Right cardiac atrium (tissue), 5 donors: ENCODE measurements at places on chromosomes 12 and 14.

DNA sequence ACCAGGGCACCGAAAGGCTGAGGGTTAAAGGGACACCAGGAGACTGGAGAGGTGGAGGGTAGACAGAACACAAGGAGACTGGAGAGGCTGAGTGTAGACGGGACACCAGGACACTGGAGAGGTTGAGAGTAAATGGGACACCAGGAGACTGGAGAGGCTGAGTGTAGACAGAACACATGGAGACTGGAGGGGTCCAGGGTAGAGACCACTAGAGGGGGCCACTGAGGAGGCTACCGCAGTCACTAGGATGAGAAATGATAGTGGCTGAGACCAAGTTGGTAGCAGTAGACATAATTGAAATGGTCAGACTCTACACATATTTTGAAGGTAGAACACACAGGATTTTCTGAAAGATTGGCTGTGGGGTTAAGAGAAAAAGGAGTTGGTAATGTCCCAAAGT, 68.2 kb downstream of the PAH start:
- DNase-seq = no peak

- no peak for DNase-seq
Observed at GRCh38 chr12:92732716-92733115, 29.9 kb downstream of the PLEKHG7 start.

GRCh38 chr12:5718680-5719079, 226.4 kb downstream of the ANO2 start:
- DNase-seq = peak; percentile 85

DNA sequence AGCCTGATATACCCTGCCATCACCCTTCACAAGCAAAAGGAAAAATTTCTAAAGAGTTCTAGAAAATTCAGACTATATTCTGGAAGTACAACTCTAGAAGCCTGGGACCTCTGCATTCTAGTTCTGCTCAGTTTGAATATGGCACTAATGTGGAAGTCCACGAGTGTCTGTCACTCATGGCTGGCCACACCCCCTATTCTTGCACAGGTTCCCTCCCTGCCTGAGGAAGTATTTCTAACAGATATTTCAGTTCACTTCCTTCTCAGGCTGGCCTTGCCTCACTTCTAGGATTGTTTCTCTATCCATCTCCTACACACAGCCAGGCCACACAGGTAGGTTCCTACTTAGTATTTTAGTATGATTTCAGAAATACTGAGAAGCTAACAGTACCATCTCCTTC, 67.4 kb downstream of the PHLDA1 start:
- peak; percentile 33 for DNase-seq

DNA sequence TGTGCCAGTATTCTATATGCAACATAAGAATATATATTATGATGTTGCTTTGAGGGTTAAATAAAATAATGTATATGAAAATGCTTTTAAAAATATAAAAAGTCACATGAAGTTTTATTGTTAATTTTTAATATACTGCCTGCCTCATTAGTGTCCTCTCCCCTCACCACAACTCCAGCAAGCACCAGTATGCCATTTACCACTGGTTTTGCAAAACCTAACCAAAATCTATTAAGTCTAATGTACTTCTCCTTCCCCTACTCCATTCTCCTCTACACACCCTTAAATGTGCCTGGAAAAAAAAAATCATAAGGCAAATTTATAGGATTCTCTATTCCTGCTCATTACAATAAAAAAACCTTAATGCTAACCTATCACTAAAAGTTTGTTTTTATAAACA, 24.0 kb upstream of the GNG2 start:
- DNase-seq = no peak

DNA sequence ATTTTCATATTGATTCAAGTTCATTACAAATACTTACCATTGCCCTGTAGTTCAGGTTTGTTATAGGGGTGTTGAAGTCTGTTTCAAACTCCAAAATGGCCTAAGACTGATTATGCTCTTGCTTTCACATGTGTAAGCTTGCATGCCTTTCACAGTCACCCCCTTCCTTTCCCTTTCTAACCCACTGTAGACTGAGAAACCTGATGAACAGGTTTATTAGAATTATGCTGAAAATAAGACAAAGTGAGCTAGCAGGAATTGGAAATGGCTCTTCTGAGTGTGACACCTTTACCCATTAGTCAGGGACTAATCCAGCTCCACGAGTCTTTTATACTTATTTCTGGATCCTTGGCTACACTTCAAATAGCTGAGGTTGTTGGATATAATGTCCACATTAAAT, 38.9 kb downstream of the FBXO33 start:
- DNase-seq = no peak

DNA sequence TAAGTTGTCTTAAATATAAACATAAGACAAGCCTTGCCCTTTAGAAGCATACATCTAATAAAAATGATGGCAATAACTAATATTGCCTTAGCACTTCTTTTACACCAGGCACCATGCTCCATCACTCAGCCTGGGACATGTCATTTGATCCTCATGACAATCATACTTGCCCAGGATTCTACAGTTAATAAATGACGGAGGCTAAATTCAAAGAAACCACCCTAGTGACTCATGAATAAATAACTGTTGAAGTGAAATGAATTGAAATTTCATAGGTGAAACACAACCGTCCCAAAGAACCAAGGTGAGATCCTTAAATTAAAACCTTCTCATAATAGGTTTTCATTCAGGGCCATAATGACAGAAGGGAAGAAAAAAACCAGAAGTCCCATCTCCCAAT, 89.5 kb downstream of the GRIN2B start:
- DNase-seq = no peak

DNA sequence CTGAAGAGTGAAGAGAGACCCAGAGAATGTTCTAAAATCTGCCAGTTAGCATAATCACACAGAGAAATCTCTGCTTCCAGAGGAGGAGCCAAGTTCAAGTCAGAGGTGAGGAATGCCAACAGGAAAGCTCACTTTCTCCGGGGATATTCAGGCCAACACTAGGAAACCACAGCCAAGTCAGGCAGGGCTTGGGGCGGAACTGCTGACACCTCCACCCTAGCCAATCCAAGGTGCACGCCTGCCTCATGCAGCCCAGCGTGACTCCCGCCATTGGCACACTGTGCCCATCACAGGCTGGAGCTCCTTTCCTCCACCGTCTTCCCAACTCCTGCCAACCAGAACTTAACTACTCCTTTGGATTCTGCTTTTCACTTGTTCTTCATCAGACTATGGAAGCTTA, 374.3 kb upstream of the CCDC196 start:
- DNase-seq = no peak

- no peak for DNase-seq
Observed at GRCh38 chr12:97940629-97941028, 478.0 kb downstream of the RMST start.

DNA sequence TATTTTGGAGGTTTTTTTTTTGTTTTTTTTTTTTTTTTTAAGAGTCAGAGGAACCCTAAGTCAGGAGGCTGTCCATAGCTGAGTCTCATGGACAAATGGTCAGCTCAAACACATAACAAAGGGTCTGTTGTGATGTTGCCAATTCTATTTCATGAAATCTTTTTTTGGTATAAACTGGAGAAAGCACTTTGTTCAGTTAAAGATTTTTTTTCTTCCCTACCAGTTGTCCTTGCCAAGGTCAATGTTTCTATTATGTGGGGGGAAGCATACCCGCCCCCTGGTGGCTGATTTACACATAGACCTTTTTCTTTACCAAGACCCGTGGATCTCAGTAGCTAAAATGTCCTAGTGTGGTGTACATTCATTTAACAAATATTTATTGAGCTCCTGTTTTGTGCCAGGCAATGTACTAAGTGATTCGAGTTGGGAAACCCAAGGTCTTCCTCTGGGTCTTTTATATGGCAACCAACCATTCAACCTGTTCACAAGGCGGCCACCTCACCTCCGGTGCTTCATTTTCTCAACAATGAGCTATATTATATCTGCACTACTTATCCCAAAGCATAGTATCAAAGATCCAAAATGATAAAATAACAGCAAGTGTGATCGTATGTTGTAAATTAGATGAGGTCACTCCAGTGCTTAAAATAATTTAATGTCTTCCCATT, 214.5 kb downstream of the PAH start:
- peak; percentile 44 for DNase-seq

DNA sequence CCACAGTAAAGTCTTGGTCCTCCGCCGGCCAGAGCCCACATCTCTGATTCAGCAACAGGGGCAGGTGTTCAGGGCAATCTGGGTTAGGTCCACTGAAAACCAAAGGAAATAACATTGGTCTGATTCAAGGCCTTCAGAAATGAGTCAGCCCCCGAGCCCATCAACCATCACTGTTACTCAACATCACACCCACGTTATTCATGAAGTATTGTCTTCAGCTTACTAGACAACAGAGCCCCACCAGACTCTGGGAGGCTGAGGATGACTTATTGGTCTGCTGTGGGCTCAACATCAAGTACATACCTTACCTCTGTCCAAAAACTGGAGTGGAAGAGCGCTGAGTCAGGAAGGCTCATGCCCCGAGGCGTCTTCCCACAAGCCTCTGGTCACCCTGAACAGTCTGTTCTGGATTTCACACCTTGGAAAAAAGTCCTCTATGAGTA, 97.5 kb downstream of the ZFP36L1 start:
- DNase-seq = peak; percentile 39

DNA sequence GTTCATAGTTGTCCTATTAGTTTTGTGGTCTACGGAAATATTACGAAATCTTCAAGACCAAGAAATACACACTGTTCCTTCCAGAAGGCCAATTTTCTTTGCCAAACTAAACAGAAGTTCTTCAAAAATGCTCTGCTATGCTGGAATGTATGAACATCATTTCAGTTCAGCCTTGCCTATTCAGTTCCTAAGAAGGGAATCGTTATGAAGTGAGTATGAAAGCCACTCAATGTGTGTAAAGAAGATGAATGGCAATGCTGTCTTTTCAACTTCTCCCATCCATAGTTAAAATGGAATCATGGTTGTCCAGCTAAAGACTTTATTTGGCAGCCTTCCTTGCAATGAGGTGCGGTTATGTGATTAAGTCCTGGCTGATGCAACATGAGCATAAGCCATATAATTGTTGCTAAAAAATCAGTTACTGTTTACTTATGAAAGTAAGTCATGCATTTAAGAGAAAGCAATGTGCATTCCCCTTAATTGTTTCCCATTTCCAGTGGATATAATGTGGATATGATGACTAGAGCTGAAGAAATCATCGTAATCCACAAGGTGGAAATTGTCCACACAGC, 73.8 kb upstream of the PTPRR start:
- no peak for DNase-seq

- DNase-seq = peak; percentile 93
Observed at GRCh38 chr14:92686900-92687427, 61.5 kb downstream of the LGMN start.

DNA sequence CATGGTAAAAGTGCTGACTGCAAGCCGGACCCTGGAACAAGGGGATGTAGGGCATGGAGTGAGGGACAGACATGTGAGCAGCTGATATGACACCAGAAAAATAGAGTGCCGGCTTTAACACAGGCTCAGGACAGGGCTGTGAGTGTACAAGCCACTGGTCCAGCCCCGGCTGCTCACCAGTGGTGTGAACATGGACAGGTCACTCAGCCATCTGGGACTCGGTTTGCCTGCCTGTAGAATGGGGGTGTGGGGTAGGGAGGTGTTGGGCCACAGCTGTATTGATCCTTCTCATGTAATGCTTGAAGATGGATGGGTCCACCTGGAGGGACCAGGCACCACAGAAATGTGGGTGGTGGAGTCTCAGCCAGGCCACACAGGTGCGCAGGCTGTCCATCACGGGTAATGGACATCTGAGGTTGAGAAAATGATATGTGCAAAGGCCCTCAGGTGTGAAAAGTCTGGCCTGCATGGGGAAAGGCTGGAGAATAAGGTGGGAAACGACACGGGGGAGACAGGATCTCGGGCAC, 10.6 kb upstream of the KRT74 start:
- DNase-seq = no peak

- DNase-seq = no peak
Observed at GRCh38 chr12:31226639-31227038, 99.3 kb downstream of the SINHCAF start.

DNA sequence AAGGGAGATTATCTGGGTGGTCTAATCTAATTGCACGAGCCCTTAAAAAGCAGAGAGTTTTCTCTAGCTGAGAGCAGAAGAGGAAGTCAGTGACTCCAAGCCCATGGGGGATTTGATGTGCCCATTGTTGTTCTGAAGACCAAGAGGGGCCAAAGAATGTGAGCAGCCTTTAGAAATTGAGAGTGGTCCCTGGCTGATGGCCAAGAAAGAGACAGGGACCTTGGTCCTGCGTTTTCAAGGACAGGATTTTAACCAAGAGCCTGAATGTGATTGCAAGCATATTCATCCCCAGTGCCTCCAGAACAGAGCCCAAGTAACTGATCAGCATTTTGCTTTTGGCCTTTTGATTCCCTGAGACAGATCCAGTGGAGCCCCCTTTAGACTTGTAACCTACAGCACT, 1353.9 kb downstream of the AACS start:
- DNase-seq = no peak
